ENCODE measurements at places on chromosomes 1 and 21.
A peak's percentile ranks its signal among the peaks of the same experiment; 100 is the strongest.

DNA sequence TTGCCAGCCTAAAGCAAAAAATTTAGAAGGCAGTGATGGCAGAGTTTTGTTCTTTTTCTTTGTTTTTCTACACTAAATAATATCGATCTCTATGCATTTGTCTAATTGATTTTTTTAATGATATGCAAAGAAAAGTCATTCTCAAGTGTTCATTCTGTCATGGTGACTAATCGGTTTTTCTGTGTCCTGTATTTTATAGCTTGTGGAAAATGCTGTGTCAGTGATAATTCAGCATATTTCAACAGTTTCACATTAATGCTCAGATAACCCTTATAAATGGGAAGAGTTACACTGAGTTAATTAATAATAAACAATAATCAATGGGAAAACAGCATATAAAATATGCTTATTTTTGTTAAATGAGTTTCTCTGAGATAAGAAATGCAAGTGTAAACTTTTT, 824.9 kb downstream of the AMY1C start:
- DNase-seq = no peak

DNA sequence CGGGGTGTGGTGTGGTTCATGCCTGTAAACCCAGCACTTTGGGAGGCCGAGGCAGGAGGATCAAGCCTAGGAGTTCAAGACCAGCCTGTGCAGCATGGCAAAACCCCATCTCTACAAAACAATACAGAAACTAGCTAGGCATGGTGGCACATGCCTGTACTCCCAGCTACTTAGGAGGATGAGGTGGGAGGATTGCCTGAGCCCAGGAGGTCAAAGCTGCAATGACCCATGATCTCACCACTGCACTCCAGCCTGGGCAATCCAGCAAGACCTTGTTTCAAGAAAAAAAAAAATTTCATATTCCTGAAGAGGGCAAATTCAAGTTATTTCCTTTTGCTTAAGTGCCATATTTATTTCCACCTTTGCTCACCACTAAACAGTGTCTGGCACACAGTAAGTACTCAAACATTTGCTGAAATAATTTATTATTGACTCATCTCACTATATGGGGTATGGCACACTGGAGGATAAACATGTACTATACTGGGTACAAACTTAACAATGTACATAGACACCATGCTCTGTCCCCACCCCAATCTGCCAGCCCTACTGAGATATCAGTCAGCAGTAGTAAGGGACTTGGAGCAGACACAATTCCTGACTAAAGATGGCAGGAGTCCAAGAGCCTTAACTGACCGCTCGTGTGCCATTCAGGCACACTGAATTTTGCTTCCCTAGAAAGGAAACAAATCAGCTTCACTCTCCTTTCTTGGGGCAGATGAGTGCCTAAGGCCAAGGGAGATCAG, 15.5 kb downstream of the MEAF6 start:
- peak; percentile 72 for DNase-seq

GRCh38 chr1:229336345-229336744, 6.5 kb downstream of the CCSAP start:
- DNase-seq = no peak

- no peak for DNase-seq
Measured at GRCh38 chr1:35668506-35668905, 27.2 kb upstream of the PSMB2 start.

DNA sequence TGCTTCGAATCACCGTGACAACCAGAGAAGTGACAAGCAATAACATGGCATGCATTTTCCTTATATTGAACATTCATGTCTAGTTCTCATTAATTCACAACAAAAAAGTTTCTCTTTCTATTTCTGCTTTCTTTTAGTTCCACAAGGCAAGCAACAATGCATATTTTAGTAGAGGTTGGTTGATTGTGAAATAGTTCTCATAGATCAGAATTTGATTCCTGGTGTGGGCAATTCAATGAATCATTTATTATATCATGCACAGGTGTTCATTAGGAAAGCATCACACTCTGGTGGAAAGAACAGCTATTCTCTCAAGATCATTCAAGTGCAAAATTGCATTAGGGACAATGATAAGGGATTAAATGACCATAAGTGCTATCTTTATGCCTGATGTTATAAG, 980.9 kb downstream of the BRINP3 start:
- DNase-seq = no peak

- DNase-seq = no peak
Measured at GRCh38 chr1:202086579-202087350, 36.0 kb upstream of the GPR37L1 start.

- no peak for DNase-seq
Measured at GRCh38 chr1:167137793-167138510, 44.1 kb downstream of the STYXL2 start.

Data from osteoblast (primary cell).